ENCODE measurements at places on chromosomes 13 and 19.

- DNase-seq = no peak
Measured at GRCh38 chr13:99289271-99289670, 17.9 kb downstream of the GPR183 start.

DNA sequence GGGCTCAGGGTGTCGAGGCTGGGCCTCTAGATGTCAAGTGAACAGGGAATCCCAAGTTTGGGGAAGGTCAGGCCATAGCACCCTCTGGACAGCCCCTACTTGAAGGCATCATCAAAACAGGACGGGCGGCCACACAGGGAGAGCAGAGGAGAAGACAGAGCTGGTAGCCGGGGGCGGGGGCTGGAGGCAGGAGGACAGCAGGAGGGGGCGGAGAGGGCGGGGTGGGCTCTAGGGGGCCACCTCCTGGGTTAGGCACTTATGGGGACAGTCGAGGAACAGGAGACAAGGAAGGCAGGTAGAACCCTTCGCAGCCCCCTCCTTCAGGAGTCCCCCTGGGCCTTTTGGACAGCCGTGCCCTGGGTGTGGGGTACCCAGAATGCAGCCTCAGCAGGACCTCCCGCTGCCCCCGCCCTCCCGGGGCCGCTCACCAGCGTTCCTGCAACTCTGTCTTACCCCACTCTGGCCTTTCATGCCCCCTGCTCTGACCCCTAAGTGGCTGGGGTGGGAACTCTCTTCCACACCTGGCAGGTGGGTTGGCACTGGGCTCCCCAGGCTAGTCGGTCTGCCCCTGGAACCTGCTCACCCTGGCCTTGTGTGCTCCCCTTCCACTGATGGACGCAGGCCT, 5.8 kb downstream of the SSBP4 start:
- DNase-seq = no peak

- peak; percentile 29 for DNase-seq
Measured at GRCh38 chr13:45393941-45394570, 24.1 kb downstream of the SLC25A30 start.

DNA sequence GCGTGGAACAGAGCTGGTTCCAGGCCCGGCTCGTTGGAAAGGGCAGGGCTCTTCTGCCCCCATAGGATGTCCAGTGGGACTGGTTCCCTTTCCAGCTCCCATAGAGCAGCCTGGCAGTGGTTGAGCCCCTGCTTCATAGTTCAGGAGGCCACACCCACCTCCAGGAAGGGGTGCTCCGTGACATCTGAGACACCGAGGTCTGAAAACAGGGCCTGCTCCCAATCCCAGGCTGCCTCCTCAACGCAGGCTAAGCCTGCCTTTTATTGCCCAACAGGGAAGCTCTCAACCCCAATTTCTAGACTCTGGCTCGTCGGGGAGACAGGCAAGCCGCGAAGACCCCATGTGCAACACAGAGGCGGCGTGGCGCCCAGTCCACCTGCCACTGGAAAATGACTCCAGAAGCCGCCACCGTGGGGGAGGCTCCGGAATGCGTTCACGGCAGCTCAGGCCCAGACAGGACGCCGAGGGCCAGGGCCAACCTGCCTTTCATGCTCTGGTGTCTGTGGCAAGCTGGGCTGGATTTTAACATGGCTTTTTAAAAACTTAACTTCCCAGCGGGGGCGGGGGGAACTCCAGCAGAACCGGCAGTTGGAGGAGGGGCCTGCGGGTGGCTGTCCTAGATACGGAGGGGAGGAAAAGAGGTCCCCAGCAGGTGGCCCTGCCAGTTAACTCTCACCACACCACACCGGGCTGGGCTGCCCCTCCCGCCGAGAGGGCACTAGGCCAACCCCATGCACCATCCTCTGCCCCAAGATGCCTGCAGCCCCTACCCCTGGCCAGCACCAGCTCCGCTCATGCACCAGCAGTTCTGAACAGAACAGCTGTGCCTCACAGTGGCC, 17.9 kb upstream of the TINCR start:
- DNase-seq = peak; percentile 7

DNA sequence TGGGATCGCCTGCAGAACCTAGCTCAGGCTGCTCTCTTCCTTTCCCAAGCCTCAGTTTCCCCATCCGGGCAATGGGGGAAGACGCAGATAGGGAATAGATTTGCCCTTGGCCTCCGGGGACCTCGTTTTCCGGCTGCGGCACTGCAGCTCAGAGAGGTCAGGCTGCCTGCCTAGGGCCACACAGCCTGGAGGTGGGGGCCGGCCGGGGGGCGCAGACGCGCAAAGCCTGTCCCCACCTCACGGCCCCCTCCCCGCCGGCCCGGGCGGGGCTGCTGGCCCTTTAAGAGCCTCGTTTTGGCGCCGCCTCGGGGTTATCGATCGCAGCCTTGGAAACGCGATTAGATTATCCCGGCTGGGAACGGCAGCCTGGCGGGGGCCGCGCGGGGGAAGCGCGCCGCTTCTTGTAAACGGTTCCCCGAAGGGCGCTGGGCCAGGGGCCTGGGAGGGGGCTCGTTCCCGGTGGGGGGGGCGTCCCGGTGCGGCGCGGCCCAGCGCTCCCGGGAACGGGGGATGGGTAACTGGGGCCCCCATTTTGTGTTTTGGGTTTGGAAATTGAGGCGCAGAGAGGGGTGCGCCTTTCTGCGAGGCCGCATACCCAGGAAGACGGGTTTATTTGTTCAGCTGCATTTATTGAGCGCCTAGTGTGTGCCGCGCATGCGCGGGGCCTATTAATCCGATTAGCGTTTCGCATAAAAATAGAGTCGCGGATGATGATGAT, 23.4 kb upstream of the TCF3 start:
- no peak for DNase-seq

- peak; percentile 43 for DNase-seq
Measured at GRCh38 chr13:34967851-34968562, 25.9 kb downstream of the NBEA start.

Measured in NCI-H1105 treated with DMSO at 0.1 percent for 48 hours (cell line).